ENCODE measurements at places on chromosomes 16 and 17.

DNA sequence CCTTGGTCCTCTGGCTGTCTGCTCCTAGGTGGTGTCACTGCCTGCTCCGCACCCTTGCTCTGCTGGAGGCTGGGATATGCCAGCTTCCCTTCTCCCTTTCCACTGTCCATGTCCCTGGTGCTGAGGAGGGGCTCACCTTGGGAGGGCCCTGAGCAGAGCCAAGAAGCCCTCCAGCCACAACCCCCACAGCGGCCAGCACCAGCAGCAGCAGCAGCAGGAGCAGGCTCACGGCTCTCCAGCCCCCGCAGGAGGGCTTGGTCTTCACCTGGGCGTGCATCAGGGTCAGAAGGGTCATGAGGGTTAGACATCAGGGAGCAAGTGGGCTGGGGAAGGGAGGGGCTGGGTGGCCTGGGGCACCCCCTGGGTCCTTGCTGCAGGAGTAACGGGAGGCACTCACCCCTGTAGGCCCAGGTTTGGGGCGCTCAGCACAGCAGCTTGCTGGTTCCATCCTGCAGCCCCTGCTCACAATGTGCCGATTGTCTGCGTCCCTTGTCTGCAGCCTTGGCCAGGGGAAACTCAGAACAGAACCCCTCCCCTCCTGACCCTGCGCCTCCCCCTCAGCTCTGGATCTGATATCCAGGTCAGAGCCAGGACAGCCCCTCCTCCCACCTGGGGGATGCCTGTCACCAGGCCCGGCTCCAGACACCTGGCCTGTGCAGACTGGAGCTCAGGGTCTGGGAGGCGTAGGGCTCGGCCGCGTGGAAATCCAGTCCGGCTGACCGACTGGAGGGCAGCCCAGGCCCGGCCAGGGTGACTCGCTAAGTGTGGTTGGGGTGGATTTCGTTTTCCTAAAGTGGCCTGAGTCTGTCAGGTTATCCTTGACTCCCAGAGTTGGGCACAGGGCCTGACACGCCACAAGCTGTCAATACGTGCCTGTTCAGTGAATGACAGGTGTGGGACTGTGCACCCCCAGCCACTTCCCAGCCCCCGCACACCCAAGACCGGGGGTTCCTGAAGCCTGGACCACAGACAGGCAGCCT, at the start of gene BRICD5:
TSS of gene BRICD5 (minus strand) at position 478 of the 980 bp plus-strand sequence. CDS start at position 448, 30 bp downstream.
- no peak for DNase-seq

GRCh38 chr16:52383640-52384292, 163.2 kb downstream of the TOX3 start:
- DNase-seq, result no peak

- no peak for DNase-seq
These were observed 204.9 kb upstream of the CDH13 start for GRCh38 chr16:82421851-82422250.

DNA sequence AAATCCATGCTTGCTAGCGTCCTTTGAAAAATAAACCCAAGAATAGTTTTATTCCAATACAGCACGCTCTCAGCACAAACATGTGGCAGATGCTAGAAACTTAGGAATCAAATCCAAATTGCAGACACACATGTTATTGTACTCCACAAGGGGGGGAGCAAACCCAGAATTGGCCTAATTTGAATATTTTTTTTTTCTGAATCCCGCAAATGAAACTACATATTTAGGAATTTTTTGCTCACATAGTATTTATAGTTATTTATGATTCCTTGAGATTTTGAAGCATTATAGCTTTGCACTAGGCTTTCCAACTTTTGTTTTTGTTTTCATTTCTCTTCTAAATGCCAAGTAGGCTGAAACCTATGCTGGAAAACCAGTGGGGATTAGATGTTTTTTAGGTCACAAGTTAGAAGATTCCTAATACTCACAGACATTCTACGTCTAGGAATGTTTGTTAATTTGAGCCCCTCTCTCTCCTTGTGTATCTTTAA, 59.3 kb upstream of the CDH11 start:
- DNase-seq, result no peak

DNA sequence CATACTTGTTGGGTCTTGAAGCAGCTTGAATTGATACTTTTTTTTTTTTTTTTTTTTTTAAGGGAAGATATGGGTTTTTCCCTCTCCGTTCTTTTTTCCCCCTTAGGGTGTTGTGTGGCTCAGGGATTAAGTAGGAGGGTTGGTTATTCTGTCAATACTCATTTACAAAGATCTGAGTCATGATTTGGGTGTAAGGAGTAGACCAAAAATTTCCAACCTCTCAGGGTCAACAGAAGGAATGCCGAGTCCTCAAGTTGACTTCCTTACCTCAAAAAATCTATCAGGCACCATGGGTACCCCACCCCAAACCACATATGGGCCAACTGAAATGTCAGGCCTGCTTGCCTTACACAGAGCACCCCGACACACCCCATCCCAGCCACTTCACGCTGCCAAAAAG, 230.5 kb downstream of the CCDC182 start:
- no peak for DNase-seq

GRCh38 chr16:65125871-65126270, 4.0 kb upstream of the CDH11 start:
- no peak for DNase-seq

DNA sequence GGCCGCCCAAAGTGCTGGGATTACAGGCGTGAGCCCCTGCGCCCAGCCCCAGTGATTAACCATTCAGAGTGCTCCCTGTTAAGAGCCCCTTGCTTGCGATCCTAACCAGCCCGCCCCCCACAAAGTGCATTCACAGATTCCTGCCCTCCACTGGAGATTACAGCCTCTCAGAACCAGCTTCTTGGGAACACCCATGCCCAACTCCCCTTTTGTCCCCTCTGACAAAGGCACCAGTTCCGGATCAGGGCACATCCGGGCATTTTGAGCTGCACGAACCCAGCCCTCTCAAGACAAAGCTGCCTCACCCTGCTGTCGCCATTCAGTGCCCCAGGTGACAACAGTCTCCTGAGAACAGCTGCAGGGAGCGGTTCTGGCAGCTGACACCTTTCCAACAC, 848 bp upstream of the KRT19 start:
- DNase-seq, result no peak

- DNase-seq, result no peak
These were observed 8.5 kb downstream of the MLLT6 start for GRCh38 chr17:38713456-38714075.

Measured in NCI-H1694 (cell line).